ENCODE measurements at places on chromosomes 13 and 19.

- no peak for DNase-seq
Measured at GRCh38 chr13:32549788-32550187, 11.2 kb upstream of the N4BP2L2 start.

DNA sequence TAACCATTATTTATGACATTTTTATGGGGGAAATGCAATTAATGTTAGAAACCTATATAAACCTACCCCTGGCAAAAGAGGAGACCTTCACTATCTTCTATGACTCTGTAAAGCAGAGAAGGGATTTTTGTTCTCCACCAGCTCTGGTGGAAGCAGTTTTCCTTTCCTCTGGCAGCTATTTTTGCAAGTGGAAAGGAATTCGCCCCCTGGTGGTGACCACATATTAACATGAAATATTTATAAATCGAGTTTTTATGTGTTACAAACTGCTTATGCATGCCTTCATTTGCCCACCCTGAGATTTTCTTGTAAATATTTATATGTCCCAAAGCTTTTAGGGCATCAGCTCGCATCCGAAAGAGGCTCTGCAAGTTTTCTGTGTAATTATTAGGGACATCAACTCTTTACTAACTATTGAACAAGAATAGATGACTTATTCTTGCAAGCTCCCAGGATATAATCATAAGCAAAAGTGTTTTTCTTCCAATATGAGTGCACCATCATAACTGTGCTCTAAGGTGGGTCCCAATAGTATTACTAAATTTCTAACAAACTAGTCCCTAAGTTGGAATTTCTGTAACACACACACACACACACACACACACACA lies 62.4 kb downstream of the SERTM1 start:
- peak; percentile 51 for DNase-seq

DNA sequence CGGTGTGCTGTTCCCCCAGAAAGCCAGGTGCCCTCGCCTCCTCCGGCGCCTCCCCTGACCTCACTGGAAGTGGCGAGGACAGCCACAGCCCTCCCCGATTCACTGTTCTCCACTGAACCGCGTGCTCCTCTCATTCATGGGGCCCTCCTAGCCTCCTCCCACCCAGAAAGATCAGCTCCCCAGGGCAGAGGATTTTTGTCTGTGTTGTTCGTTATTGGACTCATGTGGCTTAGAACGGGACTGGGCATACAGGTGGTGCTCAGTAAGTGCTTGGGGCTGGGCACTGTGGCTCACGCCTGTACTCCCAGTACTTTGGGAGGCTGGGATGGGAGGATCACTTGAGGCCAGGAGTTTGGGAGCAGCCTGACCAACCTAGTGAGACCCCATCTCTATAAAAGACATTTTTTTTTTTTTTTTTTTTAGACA lies 3.8 kb downstream of the PRTN3 start:
- no peak for DNase-seq

DNA sequence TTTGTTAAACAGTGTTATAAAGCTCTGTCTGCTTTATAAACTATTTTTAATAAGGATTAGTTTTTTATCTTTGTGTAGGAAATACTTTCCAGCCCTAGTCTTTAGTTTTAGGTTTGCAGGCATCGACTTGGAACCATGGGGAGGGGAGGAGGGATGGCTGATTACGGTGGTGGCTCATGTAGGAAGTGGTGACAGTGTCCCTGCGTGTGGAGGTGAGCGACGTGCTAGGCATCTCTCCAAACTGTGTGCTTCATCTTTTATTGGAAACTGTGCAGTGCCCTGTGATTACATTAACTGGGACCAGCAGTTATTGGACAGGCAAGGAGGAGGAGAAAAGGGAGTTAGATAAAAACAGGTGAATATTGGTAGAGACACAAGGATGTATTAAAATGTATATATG lies 203.8 kb downstream of the ATP8A2 start:
- no peak for DNase-seq

- no peak for DNase-seq
Measured at GRCh38 chr13:100129605-100130004, 40.7 kb downstream of the PCCA start.

- DNase-seq = peak; percentile 22
Measured at GRCh38 chr13:22218797-22219196, 547.9 kb downstream of the FGF9 start.

- DNase-seq = no peak
Measured at GRCh38 chr13:30681843-30682242, 53.5 kb upstream of the ALOX5AP start.

DNA sequence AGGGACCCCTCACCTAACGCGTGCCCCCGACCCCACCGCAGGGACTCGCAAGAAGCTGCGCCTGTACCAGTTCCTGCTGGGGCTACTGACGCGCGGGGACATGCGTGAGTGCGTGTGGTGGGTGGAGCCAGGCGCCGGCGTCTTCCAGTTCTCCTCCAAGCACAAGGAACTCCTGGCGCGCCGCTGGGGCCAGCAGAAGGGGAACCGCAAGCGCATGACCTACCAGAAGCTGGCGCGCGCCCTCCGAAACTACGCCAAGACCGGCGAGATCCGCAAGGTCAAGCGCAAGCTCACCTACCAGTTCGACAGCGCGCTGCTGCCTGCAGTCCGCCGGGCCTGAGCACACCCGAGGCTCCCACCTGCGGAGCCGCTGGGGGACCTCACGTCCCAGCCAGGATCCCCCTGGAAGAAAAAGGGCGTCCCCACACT lies 4.7 kb upstream of the MYBPC2 start:
- peak; percentile 82 for DNase-seq

GRCh38 chr19:34837262-34837661 lies 64.2 kb upstream of the ZNF599 start:
- DNase-seq = peak; percentile 1

GRCh38 chr13:23427342-23427843 lies 6.1 kb downstream of the SACS start:
- no peak for DNase-seq

- no peak for DNase-seq
Measured at GRCh38 chr13:109735436-109735966, 50.9 kb downstream of the IRS2 start.

GRCh38 chr13:112582263-112582662 lies 5.7 kb downstream of the TUBGCP3 start:
- no peak for DNase-seq

GRCh38 chr19:17687857-17688784 lies at the start of gene UNC13A:
TSS of gene UNC13A (minus strand) at chr19:17688354. CDS start at chr19:17688199, 155 bp downstream.
- DNase-seq = peak; percentile 92

DNA sequence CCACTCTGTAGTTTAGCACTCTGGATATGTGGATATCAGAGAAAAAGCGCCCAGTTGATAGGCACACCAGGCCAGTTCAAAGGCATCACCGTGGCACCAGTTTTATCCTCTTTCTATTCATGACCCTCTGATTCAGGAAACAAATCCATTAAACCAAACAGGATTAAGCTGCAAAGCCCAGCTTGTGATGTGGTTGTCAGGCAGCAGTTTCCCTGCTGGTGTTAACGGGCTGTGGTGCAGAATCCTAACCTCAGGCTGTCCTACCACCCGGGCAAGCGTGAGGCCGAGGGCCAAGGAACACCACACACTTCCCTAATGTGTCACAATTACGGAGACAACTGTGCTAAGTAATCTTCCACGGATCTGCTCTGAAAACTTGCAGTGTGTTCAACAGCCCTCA lies 209.1 kb downstream of the OLFM4 start:
- no peak for DNase-seq

DNA sequence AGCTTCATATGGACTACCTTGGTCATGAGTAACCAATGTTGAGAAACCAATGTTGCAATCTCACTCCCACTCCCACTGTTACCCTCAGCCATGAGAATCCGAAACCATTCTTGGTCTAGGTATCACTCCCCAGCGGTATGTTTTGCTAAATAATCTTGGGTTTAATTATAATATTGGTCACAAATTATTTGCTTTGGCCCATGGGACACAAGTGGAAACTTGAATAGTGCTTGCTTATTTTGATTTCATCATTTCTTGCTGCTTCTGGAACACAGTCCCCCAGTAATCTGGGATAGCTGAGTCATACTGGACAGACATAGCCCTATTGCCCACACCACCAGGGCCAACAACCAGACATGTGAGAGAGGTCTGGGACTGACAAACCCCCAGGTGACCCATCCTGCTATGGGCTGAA lies 171.6 kb upstream of the IPO5 start:
- no peak for DNase-seq

DNA sequence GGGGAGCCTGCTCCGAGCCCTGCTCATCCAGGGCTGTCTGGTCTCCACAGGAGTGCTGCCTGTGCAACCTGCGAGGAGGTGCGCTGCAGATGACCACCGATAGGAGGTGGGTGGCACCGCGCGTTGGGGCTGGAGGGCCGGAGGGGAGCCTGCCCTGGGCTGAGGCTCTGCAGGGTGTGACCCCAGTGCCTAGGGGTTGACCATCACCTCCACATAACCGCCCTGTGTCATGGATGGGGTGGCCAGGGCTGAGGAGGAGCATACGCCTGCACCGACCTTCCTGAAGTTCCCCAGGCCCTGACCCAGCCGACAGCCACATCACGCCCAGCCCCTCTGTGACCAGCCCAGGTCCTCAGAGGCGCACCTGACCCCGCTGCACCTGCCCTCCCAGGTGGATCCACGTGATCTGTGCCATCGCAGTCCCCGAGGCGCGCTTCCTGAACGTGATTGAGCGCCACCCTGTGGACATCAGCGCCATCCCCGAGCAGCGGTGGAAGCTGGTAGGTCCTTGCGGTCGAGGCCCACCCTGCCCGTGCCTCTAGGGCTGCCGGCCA lies 168.7 kb downstream of the KDM4B start:
- DNase-seq = no peak
